ENCODE measurements at places on chromosomes 11 and 22.

- DNase-seq, result peak; percentile 35
Observed at GRCh38 chr11:123707606-123708205, 33.8 kb downstream of the ZNF202 start.

DNA sequence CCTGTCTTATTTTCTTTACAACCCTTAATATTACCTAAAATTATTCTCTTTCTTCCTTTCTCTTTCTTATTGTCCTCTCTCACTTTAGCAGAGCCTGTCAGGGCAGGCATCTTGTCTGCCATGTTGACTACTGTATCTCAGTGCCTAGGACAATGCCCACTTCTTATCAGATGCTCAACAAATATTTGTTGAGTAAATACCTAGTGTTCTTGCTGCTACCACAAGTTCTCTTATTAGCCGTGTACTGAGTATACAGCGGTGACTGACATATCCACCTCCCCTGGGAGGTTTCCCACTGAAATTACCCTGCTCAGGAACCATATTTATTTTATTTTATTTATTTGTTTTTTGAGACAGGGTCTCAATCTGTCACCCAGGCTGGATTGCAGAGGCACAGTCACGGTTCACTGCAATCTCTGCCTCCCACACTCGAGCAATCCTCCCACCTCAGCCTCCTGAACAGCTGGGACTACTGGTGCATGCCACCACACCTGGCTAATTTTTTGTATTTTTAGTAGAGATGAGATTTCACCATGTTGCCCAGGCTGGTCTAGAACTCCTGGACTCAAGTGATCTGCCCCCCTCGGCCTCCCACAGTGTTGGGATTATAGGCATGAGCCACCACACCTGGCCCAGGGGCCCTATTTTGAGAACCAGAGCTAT is 6.7 kb downstream of the HPX start:
- DNase-seq, result no peak

DNA sequence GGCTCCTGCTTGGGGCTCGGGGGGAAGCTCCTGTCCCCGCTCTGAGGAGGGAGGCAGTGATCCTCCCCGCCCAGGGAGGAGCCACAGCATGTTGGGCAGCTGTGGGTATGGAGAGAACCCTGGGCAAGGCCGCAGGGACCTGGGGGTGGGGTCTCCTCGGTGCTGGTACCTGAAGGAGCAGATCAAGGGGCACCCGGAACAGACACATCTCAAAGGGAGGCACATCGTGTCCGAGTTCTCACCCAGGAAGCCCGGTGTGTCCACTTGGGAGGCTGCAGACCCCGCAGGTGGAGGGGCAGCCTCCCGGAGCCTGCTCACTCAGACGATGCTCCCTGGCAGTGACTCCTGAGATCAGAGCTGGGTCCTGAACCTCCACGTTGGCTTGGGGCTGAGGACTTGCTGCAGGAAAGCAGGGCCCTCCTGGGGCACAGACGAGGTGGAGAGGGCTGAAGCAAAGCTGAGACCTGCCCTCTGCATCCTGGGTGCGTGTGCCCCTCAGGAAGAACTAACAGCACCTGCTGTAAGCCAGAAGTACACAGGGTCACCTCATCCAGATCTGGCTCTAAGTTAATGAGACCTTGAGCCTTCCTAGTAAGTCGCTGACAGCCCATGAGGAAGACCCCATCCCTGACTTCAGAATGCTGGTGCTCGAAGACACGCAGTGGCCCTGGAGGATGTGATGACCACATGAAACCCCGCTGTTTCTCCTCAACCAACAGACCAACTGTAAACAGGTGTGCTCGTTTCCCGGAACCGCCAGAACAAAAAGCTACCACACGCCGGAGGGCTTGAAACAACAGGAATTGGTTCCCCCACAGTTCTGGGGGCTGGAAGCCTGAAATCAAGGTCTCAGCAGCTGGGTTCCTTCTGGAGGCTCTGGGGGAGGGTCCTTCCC is 5.9 kb upstream of the OSBPL5 start:
- no peak for DNase-seq

DNA sequence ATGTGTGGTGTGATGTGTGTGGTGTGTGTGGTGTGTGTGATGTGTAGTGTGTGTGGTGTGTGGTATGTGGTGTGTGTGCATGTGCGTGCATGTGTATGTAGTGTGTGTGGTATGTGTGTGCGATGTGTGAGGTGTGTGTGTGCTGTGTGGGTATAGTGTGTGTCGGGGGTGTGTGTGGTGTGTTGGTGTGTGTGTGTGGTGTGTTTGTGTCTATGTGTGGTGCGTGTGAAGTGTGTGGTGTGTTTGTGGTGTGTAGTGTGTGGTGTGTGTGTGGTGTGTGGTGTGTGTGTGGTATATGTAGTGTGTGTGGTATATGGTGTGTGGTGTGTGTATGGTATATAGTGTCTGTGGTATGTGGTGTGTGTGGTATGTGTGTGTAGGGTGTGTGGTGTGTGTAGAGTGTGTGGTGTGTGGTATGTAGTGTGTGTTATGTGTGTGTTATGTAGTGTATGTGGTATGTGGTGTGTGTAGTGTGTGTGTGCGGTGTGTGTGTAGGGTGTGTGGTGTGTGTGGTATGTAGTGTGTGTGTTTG is 5.0 kb upstream of the PPP6R2 start:
- no peak for DNase-seq

- DNase-seq, result no peak
Observed at GRCh38 chr11:29963796-29964195, 53.0 kb downstream of the KCNA4 start.

GRCh38 chr22:46233231-46233630 is 16.9 kb downstream of the CDPF1 start:
- peak; percentile 45 for DNase-seq

GRCh38 chr22:33126881-33127280 is 68.7 kb upstream of the SYN3 start:
- DNase-seq, result peak; percentile 51

GRCh38 chr11:117970400-117971024 is 15.7 kb upstream of the IL10RA start:
- DNase-seq, result peak; percentile 2

- DNase-seq, result no peak
Observed at GRCh38 chr11:10902301-10903063, 44.6 kb upstream of the ZBED5 start.

DNA sequence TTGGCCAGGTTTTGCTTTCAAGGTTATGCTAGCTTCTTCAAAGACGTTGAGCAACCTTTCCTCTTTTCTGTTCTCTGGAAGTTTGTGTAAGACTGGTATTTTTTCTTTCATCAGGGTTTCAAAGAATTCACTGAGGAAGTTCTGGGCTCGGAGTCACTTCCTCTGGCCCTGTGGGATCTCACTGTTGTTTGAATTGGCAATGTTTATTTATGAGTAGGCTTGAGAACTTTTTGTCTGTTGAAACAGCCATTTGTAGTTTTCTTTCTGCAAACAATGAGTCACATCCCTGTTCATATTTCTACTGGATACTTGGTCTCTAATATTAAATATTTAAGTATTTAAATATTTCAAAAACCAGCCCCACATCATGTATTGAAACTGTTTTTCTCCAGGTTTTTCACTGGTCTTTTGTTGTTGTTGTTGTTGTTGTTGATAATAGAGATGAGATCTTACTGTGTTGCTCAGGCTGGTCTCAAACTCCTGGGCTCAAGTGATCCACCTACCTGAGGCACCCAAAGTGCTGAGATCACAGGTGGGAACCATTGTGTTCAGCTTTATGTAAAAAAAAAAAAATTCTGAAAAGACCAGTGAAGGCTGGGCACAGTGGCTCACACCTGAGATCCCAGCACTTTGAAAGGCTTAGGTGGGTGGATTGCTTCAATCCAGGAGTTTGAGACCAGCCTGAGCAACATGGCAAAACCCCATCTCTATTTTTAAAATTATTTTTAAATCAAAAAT is 26.9 kb downstream of the SUSD2 start:
- DNase-seq, result no peak

DNA sequence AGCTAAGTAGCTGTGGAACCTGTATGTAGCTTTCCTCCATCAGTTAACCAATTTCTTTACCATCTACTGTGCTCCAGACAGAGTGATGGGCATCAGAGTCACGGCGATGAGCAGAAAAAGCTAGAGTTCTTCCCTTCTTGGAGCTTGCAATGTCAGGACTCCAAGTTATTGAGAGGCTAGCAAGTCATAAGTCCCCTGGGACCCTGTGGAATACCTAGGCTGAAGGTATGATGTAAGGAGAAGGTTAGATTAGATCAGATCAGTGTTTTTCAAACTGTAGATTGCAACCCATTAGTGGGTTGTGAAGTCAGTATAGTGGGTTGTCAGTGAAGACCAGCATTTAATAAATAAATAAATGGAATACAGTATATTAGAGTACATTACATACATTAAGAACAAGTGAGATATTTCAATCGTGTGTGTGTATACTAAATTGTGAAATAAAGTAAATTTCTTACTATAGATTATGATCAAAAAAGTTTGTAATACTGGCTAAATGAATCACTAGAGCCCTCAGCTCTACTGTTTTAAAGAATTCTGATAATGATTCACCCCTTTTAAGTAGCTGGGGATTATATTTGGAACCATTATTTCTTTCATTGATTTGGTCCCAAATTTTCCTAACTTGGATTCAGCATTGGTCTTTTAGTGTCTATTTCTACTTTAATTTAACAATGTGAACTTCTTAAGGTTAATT is 52.3 kb downstream of the RASSF10 start:
- no peak for DNase-seq

- no peak for DNase-seq
Observed at GRCh38 chr11:68905421-68906360, 2.0 kb downstream of the IGHMBP2 start.

DNA sequence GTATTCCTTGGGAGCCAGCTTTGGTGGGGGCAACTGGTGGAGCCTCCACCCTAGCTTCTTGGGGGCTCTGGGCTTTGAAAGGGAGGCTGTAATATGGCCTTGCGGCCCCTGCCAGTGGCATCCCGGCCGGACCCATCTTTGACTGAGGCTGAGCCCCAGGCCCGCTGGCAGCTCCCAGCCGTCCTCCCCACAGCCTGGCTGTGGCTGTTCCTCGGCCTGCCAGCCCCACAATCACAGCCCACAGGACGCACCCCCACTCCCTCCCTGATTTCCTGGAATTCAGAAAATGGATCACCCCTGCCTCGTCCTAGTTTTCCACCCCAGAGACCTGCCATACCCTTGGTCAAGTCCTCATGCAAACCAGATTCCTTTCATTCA is 23.2 kb downstream of the SERPINH1 start:
- no peak for DNase-seq

DNA sequence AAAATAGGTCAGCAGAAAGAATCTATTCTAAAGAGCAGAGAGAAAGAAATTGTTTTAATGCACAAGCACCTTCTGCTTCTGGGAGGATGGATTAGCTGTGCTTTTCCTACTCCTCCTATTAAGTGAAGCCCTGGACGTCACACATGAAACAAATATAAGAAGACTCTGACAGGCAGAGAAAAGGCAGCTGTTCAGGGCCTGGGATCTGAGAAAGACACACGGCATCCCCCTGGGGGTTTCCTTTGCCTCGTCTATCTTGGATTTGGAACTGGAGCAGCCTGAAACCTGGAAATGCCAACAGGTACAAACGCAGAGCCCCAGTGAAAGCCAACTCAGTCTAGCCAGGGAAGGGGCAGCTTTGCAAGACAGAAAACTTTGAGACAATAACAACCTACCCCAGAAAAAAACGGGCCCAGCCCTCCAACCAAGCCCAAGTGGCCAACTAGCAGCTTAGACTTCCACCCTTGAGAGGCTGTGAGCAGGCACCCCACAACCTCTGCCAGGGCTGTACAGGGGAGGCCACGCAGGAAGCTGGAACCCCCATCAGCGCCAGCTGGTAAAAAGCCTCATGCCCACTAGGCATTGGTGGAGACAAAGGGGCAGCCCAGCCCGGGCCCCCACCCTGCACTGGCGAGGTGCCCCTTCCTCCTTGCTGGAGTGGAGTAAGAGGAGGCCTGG is 7.3 kb downstream of the CERK start:
- no peak for DNase-seq

GRCh38 chr11:18374956-18375355 is 19.4 kb upstream of the LDHA start:
- DNase-seq, result no peak

DNA sequence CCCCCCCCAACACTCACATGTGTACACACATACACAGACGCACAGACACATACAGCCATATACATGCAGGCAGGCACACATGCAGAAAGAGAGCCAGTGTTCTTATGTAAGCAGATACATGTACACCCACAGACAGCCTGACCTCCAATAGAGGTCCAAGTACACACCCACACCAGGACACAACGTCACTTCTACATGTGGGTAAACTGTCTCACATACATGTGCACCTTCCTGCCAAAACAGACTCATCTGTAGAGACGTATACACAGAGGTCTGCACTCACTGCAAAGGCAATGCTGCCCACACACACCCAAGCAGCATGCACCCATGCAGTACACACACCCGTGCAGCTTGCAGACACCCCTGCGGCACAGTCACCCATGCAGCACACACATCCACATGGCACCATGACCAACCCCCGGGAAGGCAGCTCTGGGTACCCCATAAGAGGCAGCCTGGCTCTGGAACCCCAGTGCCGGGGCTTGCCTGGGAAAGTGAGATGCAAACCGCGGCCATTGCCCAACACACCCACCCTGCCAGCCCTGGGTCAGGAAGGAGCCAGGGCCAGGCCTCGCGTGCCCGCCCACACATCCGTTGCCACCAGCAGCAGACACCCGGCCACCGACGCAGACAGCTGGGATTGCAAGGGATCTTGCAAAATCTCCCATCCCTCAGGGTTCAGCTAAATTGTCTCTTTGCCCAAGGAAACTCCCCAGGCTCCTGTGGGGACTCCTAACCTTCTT is 10.1 kb downstream of the CASTOR1 start:
- DNase-seq, result no peak

DNA sequence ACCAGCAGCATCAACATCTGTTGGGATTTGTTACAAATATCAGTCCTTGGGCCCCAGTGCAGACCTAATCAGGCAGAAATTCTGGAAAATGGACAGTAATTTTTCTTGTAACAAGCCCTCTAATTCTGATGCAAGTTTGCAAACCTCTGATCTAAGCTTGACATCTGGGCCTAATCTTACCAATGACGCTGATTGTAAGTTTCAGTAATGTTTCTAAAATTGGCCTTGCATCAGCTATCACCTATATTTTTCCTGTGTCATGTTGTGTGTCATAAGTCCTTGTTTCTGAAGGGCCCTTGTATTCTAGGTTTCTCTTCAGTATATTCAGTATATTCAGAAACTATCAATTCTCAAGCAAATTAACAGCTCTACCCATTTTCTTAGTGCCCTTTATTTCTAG is 36.4 kb downstream of the ZNF215 start:
- DNase-seq, result no peak

DNA sequence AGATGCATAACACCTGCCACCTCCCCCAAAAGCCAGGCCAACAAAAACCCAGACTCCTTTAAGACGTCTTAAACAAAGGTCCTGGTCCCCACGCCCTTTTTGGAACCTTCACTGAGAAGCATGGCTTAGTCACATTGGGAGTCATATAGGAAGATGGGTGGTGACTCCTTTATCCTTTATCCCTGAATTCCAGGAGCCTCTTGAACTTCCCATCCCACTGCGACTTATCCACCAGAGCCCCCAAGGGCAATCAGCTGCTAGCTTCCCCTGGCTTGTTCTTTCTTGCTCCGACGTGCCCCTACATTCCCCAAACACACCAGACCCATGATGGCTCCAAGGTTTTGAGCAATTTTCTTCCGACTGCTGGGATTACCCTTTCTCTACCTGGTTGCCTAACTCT is 567.0 kb upstream of the CADM1 start:
- no peak for DNase-seq

- no peak for DNase-seq
Observed at GRCh38 chr11:102396708-102397563, 49.9 kb downstream of the BIRC2 start.

Data from DMS153 (cell line).